Fibroblast of the conjunctiva (primary cell): ENCODE measurements at places on chromosomes 13 and 19.

DNA sequence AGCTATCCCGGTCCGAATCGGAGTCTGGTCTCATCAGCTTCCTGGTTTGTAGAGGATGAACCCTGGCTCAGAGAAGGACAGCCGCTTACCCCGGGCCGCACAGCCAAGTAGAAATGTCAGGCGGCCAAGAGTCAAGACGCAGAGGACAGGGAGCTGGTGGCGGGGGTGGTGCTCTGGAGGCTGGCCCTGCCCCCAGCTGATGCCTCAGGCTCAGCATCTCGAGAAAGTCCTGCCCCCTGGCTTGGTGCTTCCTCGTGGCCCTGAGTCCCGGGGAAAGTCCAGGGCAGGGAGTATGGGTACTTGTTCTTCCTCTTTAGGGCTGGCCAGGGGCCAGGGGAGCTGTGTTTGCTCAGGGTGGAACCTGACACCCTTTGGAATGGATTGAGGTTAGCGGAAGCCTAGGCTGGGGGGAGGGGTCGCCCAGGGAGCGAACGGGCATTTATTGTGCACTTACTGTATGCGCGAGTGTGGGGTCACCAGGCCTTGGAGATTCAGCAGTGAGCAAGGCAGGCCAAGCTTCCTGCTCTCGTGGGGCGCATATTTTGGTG, 2.2 kb downstream of the TJP3 start:
- DNase-seq: no peak

DNA sequence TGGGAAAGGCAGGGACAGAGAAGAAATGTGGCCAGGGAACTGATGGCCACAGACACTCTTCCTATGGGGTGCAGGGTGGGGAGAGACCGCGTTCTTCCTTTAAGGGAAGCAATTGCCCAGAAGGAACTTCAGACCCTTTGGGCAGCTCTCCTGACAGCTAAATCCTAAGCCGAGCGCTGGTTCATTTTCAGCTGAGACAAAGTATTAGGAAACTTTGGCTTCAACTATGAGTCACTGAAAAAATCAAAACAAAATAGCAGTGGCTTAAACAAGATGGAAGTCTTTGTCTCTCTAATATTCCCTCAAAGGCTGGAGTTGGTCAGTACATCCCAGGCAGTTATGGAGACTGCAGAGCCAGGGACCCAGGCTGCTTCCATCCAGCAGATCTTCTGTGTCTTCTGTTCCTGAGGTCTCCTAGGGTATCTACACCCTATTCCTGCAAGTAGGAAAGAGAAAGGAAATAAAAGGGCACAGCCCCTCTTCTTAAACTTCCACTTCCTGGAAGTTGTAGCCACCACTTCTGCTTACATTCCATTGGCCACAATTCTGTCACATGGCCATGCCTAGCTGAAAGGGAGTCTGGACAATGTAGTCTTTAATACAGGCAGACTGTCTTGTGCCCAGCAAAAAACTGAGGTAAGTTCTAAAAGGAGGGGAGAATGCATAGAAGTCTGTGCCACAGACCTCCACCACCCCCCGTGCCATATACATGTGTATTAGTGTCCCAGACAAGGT, 163.5 kb downstream of the KATNAL1 start:
- DNase-seq: no peak

DNA sequence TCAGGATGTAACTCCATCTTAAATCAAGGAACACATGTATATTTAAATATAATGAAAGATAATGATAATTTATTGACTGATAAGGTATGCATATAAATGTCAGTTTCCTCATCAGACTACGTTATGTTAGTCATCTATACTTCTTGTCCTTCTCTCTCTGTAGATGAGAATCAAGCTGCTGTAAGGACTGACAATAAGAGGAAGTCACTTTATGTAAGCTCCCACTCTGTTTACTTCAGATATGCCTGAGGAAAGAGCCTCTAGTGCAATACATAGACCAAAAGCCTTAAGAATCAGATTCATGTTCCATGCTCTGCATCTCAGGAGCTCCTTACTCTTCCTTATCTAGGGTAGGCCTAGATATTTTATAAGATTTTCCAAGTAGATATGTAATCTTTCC, 9.6 kb upstream of the SLITRK6 start:
- DNase-seq: no peak

GRCh38 chr13:40664350-40665125, 1.9 kb downstream of the FOXO1 start:
- DNase-seq: no peak

DNA sequence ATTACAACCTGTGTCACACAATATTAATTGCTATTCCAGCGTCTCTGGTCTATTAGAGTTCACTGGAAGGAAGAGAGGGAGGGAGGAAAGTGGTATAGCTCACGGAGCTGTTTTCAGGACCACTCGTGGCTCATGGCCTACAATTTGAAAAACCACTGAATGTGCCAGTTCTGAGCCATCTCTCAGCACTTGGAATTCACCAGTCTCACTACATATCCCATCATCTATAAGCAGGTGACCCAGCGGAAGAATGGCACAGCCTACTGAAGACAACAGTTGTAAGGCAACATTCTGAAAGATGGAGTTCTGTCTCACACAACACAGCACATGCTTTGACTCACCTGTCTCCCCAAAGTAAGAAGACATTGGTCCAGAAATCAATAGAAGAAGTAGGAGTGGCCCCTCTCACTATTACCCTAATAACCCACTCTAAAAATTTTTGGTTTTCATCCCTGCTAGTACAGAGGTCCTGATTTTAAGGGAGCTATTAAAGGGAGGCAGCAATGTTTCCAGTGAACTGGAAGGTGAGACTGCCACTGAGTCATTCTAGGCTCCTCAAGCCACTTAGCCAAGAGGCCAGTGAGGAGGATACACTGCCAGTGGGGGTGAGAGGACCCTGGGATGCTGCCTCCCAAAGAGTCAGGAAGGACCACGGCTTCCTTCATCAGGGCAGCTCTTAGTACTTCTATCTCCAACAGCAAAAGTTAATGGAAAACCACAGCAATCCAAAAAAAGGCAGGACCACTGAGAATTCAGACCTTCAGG, 50.0 kb upstream of the DOCK9 start:
- DNase-seq: no peak

- DNase-seq: no peak
These were observed 855.9 kb upstream of the KLHL1 start for GRCh38 chr13:70964124-70964523.

DNA sequence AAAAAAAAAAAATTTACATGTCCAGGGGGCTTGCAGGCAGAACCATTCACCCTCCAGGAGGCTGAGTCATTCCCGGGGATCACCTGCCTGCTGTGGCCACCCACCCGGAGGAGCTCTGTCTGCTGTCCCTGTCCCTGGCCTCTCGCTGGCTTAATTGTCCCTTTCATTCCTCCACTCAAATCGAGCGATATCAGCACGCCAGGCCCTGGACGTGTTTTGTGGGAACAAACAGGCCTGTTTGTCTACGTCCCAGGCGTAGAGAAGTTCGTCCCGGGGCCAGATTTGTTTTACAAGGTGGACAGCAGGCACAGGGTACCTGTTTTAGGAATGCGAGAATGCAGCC, 21.2 kb downstream of the SULT2B1 start:
- no peak for DNase-seq

DNA sequence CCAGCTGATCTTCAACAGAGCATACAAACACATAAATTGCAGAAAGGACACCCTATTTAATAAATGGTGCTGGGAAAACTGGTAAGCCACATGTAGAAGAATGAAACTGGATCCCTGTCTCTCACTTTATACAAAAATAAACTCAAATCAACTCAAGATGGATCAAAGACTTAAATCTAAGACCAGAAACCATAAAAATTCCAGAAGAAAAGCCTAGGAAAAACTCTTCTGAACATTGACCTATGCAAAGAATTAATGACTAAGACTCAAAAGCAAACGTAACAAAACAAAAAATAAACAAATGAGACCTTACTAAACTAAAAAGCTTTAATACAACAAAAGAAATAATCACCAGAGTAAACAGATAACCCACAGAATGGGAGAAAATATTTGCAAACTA, 74.5 kb upstream of the ABCC4 start:
- DNase-seq: no peak

- no peak for DNase-seq
These were observed 6.1 kb upstream of the LILRA5 start for GRCh38 chr19:54319049-54319448.

GRCh38 chr13:40600149-40600751, 66.2 kb downstream of the FOXO1 start:
- no peak for DNase-seq

GRCh38 chr13:24719139-24719538, 38.9 kb downstream of the ATP12A start:
- DNase-seq: no peak

GRCh38 chr19:40831502-40832430, 18.5 kb downstream of the CYP2A6 start:
- peak; percentile 97 for DNase-seq

GRCh38 chr13:19586904-19587634, 25.7 kb upstream of the TPTE2 start:
- DNase-seq: no peak

DNA sequence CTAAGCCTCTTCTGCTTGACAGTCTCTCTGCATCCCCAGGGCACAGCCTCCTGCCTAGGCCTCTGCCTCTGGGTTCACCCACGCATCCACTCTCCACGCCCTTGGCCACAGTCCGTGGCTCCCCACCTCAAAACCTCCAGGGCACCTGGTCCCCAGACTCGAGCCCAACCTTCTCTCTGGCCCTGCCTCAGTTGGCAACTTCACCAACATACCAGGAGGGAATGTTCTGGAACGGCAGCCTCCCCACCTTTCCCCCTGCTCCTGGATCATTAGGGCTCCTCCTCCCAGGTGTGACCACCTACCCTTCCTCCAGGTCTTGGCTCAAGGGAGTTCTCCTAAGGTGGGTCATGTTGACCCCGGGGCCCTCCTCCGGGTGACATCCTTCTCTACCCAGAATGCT, 69.1 kb downstream of the SOX1 start:
- DNase-seq: no peak

GRCh38 chr19:38211766-38212165, 12.3 kb downstream of the DPF1 start:
- no peak for DNase-seq

DNA sequence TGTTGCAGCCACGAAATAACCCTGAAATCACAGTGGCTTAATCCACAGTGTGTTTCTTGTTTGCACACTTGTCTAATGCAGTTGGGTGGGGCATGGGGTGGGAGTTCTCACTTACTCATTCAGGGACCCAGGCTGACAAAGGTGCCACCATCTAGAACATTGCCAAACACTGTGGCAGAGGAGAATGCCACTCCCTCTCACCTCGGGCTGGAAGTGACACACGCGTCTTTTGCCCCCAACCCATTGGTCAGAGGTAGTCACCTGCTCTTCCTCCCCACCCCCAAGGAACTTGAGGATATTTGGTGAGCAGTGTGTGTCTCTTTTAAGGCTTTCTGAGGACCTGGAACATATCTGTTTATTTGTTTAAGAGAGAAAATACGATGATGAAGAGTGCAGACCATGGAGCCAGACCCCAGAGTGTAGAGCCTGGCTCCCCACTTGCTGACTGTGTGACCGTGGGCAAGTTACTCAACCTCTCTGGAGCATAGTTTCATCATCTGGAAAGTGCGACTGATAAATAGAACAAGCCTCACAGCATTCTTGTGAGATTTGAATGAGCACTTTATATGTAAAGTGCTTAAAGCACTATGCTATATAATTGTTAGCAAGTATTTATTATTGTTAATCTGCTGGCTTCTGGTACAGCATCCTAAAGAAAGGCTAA, 17.4 kb downstream of the GPR183 start:
- no peak for DNase-seq

DNA sequence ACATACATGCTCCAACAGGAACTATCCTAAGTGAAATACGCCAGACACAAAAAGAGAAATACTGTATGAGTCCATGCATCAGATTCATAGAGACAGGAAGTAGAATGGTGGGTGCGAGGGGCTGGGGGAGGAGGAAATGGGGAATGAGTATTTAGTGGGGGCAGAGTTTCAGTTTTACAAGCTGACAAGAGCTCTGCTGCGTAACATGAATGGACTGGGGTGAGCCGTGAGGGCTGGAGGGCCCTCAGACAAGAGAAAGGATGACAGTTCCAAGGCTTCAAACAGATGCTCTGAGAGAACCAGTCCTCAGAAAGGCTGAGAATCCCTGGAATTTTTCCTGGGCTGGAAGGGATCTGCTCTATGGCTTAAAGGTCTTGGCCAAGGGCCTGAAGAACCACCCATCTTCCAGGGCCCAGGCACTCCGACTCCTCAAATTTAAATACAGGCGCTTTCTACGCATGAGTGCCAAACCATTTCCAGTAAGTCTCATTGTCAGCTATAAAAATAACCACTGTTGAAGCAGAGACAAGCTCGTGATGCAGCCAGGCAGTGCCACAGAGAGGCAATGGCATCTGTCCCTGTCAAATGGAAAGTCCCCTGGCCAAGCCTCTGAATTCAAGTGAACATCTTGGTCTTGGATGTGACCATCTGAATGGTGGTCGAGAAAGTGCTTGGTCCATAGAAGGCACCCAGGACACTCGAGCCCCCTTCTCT, 17.5 kb downstream of the KLF2 start:
- DNase-seq: no peak

GRCh38 chr13:66195238-66195637, 1034.9 kb downstream of the PCDH9 start:
- no peak for DNase-seq

DNA sequence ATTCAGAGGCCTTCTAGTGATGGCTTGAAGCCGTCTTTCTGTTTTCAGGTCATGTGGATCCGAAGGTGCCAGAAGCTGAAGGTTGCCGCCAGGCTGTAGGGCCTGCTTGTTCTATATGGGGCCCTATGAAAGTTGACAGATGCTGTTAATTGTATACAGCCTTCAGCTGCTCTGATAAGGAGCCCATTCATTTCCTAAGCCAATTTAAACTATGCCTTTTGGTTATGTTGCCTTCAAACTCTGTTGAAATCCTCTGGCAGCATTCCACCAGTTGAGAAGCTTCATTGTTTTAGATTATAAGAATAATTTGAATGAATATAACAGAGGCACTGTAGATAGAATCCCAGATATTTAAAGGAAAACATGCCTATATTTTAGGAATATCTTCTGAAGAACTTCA, 34.4 kb downstream of the RAP2A start:
- peak; percentile 17 for DNase-seq

- DNase-seq: no peak
These were observed 53.0 kb downstream of the DPY19L3 start for GRCh38 chr19:32458500-32459123.

DNA sequence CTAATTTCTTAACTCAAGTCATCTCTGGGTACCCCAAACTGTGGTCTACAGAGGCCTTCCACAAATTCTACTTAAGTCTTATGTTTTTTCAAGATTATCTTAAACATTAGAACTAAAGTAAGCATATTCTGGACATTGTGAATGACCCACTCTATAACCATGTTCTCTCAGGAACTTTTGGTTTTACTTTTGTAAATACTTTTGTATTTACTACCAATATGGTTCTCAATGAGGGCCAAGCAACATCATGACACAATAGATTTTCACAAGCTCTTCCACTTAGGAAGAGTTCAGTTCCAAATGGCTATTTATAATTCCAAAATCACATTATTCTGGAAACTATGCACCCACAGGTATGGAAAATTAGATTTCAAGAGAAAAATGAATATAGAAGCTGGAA, 10.8 kb downstream of the DIAPH3 start:
- no peak for DNase-seq

DNA sequence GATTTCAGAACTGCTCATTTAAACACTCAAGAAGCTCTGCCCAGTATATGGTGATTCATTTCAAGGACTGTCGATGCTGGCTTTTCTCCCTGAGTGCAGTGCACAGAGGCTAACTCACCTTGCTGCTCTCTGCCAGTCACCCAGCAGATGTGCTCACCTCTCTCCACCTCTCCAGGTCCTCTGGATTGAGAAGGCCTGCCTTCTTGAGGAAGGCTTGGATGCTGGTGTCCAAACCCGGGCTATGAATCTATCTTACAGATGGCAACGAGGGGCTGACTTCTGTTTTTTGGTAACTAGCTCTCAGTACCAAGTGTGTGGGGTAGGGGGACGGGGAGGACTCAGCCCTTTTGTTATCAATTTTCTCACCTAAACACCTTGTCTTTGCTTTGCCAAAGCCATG, 47.6 kb downstream of the TEX29 start:
- DNase-seq: no peak
